LNCaP clone FGC (cell line): ENCODE measurements at places on chromosomes 5 and 9.

GRCh38 chr5:59760785-59761348, 132.7 kb downstream of the PDE4D start:
- no peak for DNase-seq

DNA sequence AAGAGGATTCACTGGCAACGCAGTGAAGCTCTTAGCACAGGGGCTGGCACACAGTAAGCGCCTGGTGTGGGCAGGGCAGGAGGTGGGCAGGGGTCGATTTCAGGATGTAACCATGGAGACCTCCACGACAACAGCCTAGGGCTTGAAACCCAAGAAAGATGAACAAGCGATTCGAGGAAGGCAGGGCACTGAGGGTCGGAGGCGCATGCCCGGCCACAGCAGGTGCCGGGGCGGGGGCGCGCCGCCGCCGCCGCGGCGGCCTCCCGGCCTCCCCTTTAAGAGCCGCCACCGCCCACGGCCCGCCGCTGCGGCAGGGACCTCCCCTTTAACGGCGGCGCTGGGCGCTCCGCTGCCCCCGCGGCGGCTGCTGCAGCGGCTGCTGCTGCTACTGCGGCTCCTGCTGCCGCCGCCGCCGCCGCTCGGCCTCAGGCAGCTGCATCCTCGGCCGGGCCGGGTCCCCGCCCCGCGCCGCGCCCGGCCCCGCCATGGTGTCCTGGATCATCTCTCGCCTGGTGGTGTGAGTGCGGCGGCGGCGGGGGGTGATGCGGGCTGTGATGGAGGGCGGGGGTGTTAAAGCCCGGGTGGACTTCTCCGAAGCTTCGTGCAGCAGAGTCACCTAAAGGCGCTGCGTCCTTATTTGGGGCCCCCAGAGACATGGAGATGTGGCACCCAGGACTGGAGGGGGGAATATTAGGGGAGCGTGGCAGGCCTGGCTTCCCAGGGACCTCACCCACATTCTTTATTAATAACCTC, at the start of gene REEP2:
Gene REEP2, plus strand, starts transcription at position 334 of the 753 bp plus-strand sequence. Its CDS starts 152 bp downstream, at position 486.
- DNase-seq = no peak

GRCh38 chr9:83473488-83473971, 64.7 kb downstream of the FRMD3 start:
- no peak for DNase-seq

DNA sequence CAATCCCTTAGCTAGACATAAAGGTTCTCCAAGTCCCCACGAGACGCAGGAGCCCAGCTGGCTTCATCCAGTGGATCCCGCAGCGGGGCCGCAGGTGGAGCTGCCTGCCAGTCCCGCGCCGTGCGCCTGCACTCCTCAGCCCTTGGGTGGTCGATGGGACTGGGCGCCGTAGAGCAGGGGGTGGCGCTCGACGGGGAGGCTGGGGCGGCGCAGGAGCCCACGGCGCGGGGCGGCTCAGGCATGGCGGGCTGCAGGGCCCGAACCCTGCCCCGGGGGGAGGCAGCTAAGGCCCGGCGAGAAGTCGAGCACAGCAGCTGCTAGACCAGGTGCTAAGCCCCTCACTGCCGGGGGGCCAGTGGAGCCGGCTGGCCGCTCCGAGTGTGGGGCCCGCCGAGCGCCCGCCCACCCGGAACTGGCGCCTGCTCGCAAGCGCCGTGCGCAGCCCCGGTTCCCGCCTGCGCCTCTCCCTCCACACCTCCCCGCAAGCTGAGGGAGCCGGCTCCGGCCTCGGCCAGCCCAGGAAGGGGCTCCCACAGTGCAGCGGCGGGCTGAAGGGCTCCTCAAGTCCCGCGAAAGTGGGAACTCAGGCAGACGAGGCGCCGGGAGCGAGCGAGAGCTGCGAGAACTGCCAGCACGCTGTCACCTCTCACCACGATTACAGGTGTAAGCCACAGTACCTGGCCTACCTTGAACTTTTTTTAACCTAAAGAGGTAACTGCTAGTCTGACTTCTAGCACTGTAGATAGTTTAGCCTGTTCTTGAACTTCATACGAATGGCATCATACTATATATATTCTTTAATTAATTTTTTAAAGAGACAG, 35.5 kb downstream of the PTGS1 start:
- no peak for DNase-seq

DNA sequence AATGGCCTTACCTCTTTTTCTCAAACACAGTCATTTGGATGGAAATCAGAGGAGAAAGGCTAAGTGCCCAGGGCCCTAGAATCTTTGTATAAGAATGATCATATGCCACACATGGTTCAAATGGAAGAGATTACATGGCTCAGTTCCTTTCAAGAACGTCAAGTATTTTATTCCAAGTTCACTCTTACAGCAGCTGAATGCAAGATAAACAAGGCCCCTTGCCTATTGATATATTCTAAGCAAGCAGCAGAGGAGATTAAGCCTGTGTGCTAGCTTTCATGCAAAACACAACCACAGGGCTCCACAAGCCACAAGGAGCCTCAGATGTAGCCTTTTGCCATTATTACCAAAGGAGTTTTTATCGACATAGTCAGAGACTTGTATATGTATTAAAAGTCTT, 55.3 kb upstream of the SLCO6A1 start:
- no peak for DNase-seq

GRCh38 chr5:53537711-53538110, 22.7 kb upstream of the NDUFS4 start:
- DNase-seq = no peak

- no peak for DNase-seq
Measured at GRCh38 chr9:114051706-114052105, 26.4 kb downstream of the AMBP start.

GRCh38 chr9:38423273-38423972, 831 bp downstream of the IGFBPL1 start:
- DNase-seq = no peak

- DNase-seq = no peak
Measured at GRCh38 chr9:89911721-89912604, 307.2 kb downstream of the GADD45G start.

DNA sequence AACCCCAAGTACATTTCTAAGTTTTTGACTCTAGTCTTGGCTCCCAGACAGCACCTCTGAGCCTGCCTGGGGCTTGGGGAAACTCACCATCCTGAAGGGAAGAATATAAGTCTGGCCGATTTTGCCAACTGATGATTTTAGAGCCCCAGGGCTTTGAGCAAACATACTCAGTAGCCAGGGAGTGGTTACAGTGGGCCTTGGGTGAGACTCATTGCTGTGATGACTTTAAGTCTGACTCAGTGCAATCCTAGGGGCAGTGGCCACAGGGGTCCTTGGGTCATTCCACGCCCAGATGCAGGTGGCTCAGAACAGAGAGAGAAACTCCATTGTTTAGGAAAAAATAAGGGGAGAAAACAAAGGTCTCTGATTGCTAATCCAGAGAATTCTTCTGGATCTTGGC, 312.0 kb upstream of the EDIL3 start:
- no peak for DNase-seq

DNA sequence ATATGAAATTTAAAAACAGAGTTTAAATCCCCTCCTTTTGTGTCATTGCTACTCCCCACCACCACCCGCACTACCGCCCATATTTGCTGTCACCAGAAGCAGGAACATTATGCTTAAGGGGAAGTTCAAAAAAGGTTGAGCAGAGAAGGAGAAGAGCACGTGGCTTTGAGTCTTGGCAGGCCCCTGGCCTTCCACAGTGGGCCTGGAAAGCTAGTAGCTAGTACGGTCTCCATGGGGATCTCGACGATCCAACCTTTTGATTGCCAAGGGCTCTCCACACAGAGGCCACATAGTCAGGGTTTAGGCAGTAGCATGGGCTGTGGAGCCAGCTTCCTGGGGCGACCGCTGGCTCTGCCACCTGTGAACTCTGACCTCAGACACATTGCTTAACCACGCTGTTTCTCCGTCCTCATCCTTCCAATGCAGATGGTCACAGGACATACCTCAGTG, 90.1 kb downstream of the GOLPH3 start:
- DNase-seq = no peak

DNA sequence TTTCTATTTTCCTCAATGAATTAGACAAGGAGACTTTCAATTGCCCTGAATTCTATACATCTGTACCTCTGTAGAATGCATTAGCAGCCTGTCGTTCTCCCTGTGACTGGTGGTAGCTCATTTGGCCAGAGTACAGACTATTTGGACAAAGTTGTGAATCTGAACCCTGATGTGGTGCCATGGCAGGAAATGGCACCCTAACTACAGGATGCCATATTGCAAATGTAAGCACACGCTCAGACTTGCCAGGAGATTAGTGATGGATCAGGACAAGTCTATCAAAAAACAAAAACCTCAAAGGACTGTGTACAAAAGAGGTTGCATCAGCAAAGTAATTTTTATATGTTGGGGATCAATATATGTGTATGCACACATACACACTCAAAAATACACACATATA, 58.3 kb downstream of the SVEP1 start:
- DNase-seq = no peak

DNA sequence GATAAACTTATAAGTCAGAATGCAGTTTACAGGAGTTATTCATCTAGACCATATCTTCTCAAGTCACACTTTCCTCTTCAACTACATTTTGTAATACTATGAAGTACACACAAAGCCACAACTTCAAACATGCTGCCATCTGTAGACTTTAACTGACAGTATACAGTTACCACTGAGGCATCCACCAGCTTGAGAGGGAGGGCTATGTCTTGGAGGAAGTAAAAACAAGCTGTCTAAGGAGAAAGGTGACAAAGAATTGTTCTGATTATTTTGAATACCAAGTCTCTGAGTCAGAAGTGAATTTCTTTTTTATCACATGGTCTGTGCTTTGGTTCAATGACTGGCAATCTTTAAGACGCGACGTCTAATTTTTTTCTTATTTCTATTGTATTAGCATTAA, 97.6 kb upstream of the CDH10 start:
- no peak for DNase-seq

DNA sequence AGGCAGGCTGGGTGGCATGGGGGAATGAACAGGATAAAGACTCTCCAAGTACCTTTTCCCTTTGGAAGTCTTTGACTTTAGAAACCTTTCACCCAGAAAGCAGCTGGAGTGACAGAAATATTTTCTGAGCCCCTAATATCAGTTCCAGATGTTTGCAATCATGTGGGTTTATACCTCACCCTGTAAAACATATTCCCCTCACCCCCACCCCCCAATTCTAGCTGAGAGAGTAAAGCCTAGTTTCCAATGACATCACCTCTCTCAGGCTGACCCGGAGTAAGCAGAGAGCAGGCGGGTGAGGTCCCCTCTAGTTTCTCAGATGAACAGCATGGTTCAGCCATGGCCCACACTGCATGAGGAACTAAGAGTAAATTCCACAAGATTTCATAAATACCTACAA, 82.9 kb upstream of the TRIM32 start:
- no peak for DNase-seq

DNA sequence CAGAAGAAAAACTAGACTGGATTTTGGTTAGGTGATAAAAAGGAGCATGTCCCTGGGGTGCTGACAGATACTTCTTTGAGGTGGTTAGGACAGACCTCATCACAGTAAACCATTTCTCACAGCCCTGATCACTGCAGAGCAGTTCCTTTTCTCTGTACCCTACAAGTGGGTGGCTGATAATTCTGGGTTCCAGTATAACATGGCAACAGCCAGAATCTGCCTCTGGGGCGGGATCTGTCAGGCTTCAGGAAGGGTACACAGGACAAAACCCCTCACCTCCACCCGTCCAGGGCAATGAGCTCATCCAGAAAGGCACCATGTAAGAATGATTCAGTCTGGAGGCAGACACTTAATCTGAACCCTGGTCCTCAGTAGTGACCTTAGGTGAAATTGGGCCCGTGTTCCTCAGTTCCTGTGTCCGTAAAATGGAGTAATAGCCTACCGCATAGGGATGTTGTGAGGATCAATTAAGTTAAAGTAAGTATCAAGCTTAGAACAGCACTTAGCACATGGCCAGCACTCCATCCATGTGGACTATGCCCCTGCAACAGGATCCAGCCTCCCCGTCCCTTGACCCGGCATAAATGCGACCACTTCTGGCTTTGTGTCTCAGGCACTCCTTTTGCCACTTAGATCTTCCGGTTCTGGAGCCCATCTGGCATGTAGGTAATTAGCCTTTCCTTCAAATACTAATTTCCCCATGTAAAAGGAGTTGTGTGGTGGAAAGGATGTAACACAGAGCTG, 129.2 kb downstream of the LHFPL2 start:
- DNase-seq = no peak

- no peak for DNase-seq
Measured at GRCh38 chr9:70256123-70256551, 2.6 kb upstream of the SMC5 start.

DNA sequence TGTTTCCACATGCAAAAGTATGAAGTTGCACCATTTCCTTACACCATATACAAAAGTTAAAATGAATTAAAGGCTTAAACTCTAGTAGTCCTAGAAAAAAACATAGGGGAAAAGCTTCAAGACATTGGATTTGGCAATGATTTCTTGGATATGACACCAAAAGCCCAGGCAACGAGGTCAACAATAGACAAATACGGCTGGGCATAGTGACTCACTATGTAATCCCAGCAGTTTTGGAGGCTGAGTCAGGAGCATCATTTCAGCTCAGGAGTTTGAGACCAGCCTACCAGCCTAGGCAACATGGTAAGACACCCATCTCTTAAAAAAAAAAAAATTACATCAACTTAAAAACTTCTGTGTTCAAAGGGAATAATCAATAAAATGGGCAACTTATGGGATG, 30.9 kb upstream of the SREK1 start:
- no peak for DNase-seq

DNA sequence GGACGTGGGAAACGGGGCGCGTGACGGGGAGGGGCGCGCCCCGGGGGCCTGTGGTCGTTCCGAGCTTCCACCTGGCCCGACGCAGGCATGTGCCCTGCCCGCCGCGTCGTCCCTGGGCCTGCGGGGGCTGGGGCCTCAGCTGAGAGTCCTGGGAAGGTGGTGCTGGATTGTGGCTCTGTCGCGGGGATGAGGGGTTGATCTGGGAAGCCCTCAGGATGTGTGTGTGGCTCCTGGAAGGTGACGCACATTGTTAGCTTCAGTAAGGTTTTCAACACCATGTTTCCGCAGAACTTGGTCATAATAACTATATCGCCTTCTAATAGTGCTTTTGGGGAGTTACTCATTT, 589.1 kb downstream of the MTRR start:
- DNase-seq = no peak

DNA sequence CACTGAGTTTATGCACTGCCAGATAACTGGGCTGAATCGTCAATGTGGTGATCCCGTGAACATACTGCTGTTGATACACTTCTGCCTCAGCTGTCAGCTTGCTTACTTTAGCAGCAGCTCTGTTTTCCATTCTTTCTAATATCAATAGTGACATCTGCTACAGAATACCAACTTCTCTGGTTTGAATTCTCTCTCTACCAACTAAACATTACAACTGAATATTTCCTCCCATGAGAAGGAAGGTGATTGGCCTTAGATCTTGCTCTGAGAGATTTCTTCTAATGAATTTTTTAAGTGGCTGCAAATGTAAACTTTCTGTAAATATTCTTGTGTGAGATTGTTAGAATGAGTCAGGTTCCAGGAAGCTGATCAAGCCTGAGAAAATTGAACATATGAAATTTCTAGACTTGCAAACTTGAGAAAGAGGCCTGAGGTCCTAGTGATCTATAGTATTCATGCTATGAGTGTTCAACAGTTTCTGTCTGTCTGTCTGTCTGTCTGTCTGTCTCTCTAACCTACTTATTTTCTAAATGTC, 205.5 kb upstream of the CDKN2B start:
- no peak for DNase-seq

- DNase-seq = no peak
Measured at GRCh38 chr5:23268136-23268535, 239.3 kb upstream of the PRDM9 start.
